ENCODE measurements at places on chromosomes 5 and 9.
A peak's percentile ranks its signal among the peaks of the same experiment; 100 is the strongest.

- DNase-seq: no peak
Observed at GRCh38 chr9:80952363-80952922, 736.9 kb downstream of the TLE1 start.

- DNase-seq: peak; percentile 20
Observed at GRCh38 chr5:169474226-169474625, 109.3 kb upstream of the SPDL1 start.

GRCh38 chr5:176846335-176847140 lies 36.2 kb downstream of the UNC5A start:
- no peak for DNase-seq

GRCh38 chr9:100229561-100229960 lies 123.2 kb downstream of the TEX10 start:
- DNase-seq: no peak

GRCh38 chr5:1351156-1351555 lies 6.3 kb upstream of the CLPTM1L start:
- no peak for DNase-seq

DNA sequence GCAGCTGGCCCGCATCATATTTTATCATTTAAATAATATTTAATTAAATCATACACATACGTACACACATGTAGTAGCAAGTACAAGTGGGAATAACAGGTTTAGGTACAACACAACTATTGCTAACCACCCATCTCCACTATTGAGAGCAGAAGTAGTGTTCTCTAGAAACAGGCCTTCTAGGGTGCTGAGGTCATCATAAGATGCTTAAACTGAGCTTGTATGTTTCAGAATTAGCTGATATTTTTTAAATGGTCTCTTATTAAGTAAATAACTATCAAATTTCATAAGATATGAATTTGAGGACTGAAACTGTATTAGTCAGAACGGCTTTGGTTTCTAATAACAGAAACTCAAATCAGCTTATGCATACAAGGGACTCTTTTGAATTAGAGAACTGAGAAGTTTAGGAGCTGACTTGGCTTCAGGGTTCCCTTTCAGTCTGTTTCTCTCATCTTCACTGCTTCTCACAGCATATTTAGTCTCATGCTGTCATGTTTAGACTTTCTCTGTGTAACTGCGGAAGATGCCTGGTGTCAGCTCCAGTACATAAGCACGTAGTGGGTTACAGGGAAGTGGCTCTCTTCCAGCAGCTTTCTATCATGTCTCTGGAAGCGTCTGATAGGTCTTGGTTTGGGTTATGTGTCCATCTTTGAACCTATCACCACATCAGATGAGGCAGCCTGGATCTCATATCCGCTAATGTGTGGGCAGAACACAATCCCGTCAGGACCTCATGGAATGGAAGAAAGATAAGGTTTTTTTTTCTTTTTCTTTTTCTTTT lies 25.0 kb upstream of the OCLN start:
- no peak for DNase-seq

DNA sequence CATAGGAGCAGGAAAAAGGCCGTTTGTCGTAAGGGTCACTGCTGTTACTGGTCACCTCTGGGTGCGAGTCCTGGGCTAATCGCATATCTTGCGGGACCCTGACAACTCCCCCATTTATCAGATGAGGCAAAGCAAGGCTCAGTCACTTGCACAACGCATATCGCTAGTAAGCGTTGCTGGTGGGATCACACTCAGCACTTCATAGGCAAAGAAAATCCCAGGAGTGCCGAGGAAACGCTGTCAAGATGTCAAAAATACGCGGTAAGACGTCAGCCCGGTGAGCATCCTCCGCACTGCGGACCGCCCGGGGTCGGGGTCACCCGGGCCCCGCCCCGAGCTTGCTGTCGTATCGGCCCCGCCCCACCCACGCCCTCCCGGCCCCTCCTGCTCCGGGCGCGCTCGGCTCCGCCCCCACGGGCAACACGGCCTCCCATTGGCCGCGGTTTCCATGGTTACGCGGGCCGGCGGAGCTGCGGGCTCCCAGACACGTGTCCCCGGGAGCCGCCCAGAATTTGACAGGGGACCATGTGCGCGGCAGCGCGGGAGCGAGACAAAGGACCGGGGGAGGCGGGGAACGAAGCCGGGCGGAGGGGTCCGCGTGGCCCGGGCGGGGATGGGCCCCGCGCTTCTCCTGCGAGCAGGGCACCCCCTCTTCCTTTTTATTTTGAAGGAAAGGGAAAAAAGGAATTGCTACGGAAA lies 80.2 kb upstream of the IER5L start:
- peak; percentile 73 for DNase-seq

GRCh38 chr5:135559354-135559753 lies 19.4 kb downstream of the CXCL14 start:
- DNase-seq: no peak

- DNase-seq: no peak
Observed at GRCh38 chr5:151597749-151598148, 6.6 kb upstream of the FAT2 start.

- no peak for DNase-seq
Observed at GRCh38 chr5:79547982-79548381, 34.0 kb upstream of the HOMER1 start.

- no peak for DNase-seq
Observed at GRCh38 chr5:2186472-2187015, 303.8 kb upstream of the IRX4 start.

Measured in astrocyte (in vitro differentiated cells and primary cell).